ENCODE measurements at places on chromosomes 4 and X.
A peak's percentile ranks its signal among the peaks of the same experiment; 100 is the strongest.

DNA sequence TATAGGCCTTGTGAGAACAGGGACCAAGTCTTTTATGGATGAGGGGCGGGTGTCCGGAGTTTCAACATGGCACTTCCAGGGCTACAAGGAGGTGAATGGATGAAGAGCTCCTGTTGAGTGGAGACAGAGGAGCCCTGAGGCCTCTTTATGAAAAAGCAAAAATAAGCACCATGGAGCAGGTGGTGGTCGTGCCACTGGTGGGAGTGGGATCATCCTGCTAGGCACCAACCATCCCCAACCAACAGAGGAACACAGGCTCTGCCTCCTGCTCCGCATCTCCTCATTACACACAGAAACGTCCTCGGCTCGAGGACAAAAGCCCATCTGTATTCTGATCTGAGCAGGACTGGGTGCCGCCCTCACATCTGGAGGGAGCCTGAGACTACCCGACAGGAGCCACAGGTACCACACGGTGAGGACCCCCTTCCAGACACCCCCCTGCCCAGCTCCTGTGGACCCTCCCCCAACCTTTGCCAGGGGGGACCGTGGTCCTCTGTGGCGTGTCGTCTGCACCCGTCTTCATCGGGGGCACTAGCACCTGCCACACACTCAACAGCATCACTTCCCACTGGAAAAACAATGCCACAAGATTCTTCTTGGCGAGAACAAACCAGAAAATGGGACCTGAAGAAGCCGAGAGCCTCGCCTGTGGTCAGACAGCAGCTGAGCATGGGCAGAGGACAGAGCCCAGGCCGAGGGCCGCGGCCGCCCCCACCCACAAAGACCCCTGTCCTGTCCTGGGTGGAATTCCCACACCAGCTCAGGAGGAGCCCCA, 3.9 kb upstream of the PDE6B start:
- DNase-seq, result no peak

DNA sequence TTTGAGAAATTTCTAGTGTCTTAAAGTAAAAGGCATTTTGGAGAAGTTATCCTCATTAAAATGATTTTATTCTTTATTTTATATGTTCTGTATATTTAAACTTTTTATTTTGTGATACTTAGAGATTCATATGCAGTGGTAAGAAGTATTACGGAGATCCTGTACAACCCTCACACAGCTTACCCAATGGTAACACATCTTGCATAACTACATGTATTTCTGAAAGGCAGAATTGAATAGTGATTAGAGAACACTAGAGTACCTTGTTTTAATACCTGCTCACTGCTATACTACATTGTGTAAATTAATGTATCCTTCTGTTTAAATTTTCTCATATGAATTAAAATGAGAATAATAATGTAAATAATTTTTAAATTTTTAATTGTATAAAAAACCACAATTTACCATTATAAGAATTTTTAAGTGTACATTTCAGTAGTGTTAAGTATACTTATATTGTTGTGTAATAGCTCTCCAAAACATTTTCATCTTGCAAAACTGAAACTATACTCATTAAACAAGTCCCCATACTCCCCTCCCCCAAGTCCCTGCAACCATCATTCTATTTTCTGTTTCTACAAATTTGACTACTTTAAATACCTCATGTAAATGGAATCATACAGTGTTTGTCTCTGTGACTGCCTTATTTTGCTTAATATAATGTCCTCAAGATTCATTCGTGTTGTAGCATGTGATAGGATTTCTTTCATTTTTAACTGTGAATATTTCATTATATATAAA, 45.4 kb downstream of the INTS12 start:
- no peak for DNase-seq

GRCh38 chr4:1492651-1493539, 86.7 kb upstream of the NKX1-1 start:
- peak; percentile 48 for DNase-seq

DNA sequence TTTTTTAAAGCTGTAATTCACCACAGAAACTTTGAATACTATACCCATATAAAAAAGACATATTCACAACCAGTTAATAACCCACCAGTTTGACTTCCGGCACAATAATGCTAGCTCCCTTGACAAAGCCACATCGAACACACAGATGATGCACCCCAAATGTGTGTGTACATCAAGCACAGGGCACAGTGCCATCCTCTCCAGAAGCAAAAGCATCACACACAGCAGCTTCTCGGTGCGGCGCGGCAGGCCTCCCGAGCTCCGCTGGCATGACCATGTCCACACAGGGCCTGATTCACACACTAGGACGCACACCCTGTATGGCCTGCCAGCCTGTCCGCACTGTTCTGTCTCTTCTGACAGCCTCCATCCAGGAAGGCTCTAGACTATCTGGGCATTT, 88.0 kb downstream of the LEF1 start:
- no peak for DNase-seq
